Effector memory CD4-positive, alpha-beta T cell (primary cell): ENCODE measurements at places on chromosomes 1 and 21.

- DNase-seq: no peak
These were observed at the start of gene KCNK2 for GRCh38 chr1:215082532-215083382. Gene KCNK2, plus strand, starts transcription at chr1:215082737. Its CDS starts 649 bp downstream, at chr1:215083386.

- no peak for DNase-seq
These were observed 73.0 kb upstream of the EXO1 start for GRCh38 chr1:241775021-241775420.

GRCh38 chr1:36096500-36097432 is 8.1 kb downstream of the ADPRS start:
- no peak for DNase-seq

- no peak for DNase-seq
These were observed 703 bp downstream of the ERI3 start for GRCh38 chr1:44354268-44354839.

- DNase-seq: no peak
These were observed 136.4 kb upstream of the TMEM51 start for GRCh38 chr1:15017120-15017519.

GRCh38 chr1:41752514-41753170 is 166.1 kb downstream of the HIVEP3 start:
- DNase-seq: no peak

GRCh38 chr1:103546496-103546895 is 21.0 kb downstream of the RNPC3 start:
- DNase-seq: no peak

- DNase-seq: no peak
These were observed 39.6 kb downstream of the FCER1A start for GRCh38 chr1:159341736-159342135.

- no peak for DNase-seq
These were observed 27.7 kb upstream of the DYRK1A start for GRCh38 chr21:37338671-37339551.

GRCh38 chr1:61504852-61505390 is 220.0 kb downstream of the TM2D1 start:
- no peak for DNase-seq

DNA sequence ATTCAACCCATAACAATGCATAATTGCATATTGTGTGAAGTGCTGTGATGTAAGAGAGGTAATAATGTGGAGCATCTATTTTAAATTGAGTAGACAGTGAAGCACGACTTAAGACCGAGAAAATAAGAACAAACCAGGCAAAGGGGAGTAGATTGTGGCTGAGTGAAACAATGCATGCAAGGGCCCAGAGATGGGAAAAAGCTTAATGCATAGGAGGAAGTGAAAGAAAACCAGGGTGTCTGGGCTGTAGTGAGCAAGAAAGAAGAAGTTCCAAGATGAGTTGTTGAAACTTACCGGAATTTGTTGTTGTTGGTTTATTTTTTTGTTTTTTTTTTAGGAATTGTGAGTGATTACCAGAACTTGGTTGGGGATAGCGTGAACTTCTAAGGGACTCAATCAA is 104.7 kb downstream of the SNX7 start:
- no peak for DNase-seq

DNA sequence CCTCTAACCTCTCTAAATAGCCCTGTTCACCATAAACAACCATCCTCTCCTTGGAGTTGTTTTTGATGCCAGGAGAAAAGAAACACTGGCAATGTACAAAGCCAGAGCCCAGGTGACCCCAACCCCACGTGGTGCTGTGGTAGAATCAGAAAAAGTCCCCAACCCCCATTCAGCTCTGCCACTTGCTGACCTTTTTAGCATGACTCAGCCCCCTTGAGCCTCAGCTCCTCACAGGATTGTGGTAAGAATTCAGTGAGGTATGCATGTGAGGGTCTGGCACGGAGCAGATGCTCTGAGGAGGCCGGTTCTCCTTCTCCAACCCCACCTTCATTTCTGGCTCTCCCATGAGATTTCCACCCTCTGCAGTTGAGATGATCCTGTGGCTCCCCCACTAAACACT is 11.1 kb upstream of the CHI3L1 start:
- no peak for DNase-seq
